Caco-2 (cell line): ENCODE measurements at places on chromosomes 2 and 18.

DNA sequence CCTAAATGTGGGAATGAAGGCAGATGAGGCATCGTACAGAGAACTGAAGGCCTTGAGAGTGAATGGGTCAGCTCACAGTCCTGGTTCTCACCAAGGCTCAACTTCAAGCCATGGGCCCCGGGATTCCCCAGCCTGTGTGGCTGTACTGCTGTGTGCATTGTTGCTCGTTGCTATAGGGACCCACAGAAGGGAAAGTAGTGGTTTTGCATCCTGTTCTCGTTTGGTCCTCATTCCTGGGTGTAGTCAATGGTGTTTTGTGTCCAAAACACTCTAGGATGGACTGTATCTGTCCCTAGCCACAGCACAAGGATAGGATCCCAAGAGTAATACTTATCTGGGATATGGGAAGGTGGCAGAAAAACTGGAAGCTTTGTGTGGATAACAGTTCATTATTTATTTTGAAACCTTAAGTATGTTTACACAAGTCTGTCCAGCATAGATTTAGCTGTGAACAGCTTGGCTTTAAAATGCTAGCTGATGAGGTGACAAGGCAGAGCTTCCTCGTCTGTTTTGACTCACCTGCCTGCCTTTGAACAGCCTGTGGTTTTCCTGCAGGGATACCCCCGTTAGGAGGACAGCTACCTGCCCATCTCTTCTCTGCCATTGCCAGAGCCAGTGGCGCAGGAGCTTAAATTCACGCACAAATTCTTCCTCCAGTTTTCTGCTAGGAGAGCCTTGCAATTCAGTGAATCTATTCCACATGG, 85.0 kb downstream of the WDSUB1 start:
- DNase-seq = no peak

GRCh38 chr18:44937960-44938719, 257.5 kb downstream of the SETBP1 start:
- no peak for DNase-seq

GRCh38 chr2:27177441-27178351, 28.9 kb downstream of the TCF23 start:
- no peak for DNase-seq

GRCh38 chr2:227748079-227748478, 2.4 kb downstream of the SCYGR8 start:
- DNase-seq = no peak

DNA sequence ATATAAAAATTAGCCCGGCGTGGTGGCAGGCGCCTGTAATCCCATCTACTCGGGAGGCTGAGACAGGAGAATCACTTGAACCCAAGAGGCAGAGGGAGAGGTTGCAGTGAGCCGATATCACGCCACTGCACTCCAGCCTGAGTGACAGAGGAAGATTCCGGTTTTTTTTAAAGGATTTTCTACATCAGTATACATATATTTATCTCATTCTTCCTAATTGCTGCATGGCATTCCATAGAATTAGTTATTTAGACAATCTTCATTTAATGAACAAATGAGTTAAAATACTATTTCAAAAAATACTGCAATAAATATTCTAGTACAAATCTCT, 2.0 kb downstream of the GTF3C2 start:
- no peak for DNase-seq
